Stimulated activated CD8-positive, alpha-beta memory T cell treated with anti-CD3 and anti-CD28 coated beads, Interleukin-2, amount 100 ng/mL, for 48 hours (primary cell): ENCODE measurements at places on chromosomes 2 and 18.

- no peak for DNase-seq
Measured at GRCh38 chr2:112634874-112635157, 10.9 kb upstream of the SLC20A1 start.

- no peak for DNase-seq
Measured at GRCh38 chr2:67256892-67257291, 140.2 kb upstream of the ETAA1 start.

- DNase-seq = no peak
Measured at GRCh38 chr2:216871333-216871934, 11.6 kb upstream of the TNP1 start.

GRCh38 chr2:72010647-72011369 is 136.9 kb downstream of the CYP26B1 start:
- DNase-seq = no peak

GRCh38 chr2:196247114-196247975 is 76.0 kb upstream of the STK17B start:
- DNase-seq = no peak

DNA sequence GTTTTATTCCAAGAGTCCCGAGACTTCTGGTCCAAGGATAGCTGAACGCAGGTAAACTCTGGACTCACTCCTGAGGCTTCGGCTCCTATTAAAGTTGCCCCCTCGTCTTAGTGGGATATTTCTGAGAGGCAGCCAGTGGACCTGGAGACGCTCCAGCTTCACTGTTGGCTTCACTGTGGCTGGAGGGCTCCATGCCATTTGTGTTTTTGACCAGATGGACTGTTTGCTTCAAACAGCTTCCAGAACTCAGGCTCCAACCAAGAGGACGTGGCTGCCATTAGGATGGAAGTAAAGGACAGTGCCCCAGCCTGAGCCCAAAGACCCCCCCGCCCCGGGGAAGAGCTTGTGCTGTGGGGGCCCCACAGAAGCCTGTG is 94.4 kb upstream of the LDAH start:
- DNase-seq = no peak

DNA sequence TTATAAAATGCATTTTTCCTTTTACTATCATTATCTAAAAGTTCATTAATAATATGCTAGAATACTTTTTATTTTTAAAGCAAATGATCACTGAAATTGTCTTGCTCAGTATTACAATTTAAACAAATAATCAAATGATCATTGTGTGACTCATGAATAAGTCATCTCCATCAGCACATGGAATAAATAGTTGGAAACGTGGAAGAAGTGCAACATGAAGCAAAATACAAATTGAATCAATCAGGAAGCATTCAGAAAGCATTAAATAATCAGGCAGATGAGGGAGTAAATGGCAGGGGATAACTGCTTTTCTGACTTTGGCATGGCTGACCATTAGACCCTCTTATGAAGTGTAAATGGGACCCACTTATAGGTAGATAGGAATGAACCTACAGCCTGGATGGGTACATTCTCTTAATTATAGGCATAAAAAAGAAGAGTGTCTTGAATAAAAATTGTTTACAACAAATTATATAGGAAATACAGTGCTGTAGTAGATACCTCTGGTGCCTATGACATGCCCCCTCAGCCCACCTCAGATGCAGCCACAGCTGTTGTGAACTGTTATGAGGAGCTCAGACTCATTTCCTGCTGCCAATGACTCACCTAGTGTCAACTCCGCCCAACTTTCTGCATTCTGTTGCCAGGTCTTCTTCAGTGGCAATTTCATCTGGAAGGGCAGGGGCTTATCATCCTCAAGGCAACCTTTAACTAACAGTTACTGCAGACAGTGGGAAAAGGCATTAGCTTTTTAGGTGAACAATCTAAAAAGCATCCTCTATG is 936.0 kb downstream of the TRIB2 start:
- no peak for DNase-seq

DNA sequence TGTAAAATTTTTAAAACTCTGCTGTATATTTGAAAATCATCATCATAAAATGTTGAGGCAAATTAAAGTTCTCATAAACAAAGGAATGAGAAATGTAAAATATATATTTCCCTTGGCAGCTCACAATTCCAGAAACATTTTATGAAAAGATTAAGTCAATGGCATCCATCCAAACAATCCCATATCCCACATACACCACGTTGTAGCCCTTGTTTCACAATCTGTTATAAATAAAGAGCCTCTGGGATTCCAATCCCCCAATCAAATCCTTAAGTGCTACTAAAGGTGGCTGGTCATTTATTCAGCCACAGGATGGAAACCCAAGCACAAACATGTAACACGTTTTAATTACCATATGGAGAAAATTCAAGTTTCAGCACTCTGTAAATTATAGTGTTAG is 51.7 kb downstream of the GFPT1 start:
- DNase-seq = no peak
